ENCODE measurements at places on chromosomes 5 and 9.

DNA sequence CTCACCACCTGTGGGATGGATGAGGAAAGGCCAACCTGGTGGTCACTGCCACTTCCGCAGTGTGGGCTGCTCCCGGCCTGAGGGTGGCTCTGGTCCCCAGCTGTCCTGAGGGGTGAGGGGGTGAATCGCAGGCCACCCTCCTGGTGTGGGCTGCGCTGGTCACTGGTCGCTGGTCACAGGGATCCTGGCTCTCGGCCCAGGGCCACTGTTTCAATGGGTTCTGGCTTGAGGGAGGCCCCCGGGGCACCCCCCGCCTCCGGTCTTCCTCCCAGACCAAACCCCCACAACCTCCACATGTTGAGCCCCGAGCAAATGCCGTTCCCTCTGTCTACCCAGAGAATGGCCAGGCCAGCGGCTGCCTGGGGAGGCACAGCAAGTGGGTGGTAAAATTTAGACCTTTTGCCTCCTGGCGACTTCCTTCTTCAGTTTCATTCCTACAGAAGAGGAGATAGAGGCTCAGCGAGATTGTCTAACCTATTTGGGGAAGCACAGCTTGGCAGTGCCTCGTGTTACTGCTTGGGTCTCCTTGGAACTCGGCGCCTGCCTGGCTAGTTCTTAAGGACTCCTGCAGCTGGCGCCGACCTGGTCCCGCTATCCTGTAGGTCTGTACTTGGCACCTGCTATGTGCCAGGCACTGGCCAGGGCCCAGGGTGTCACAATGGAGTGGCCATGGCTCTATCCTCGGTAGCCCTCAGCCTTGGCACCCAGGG is 48.2 kb downstream of the RXRA start:
- DNase-seq, result no peak

GRCh38 chr5:145396888-145397287 is 438.3 kb downstream of the PRELID2 start:
- no peak for DNase-seq

GRCh38 chr5:98872674-98873073 is 56.1 kb downstream of the CHD1 start:
- no peak for DNase-seq

DNA sequence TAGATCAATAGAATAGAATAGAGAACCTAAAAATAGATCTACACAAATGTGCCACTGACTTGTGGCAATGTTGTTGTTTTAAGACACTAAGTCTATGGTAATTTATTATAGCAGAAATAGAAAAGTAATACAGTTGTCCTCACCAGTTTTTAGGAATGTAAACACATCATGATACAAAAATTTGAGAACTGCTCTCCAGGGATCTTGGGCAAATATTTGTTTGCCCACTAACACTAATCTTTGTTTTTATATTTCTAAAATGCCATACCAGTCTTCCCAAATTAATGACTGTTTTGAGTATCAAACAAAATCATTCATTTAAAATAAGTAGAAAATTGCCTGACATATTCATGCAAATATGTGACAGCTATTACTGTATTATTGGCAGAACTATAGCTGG is 297.6 kb downstream of the BRINP1 start:
- no peak for DNase-seq

DNA sequence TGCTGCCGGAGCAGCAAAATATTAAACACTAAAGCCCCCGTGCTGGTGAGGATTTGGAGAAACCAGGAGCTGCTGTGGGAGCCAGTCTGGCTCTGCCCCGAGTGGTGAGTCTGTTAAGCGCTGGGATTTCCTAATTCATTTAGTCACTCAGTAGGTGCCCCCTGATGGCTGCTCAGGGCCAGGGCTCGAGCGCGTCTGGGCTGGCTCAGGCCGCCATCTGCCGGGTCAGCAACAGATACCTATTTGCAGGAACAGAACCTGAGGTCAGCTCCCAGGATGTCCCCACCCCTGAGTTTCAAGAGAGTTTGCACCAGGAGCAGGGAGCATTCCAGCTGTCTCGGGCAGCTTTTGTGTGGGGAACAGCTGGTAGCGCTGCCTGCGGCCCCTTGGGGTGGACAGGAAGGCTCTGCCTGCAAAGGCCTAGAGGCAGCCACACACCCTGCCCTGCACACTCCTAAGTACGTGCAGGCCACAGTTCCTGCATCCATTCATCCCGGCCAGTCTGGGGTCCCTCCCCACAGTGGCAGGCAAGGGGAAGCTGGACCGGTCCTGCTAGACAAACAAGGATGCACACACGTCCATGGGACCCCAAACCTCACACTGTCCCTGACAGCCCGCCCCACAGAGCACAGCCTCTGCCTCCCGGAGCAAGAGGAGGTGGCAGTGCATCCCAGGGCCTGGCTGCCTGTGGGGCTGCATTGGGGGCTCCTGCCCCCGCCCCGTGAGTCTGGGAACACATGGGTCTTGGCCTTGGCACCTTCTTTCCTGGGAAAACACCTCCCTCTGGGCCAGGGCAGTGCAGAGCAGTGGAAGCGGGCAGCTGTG is 83.7 kb downstream of the ADAMTS2 start:
- DNase-seq, result no peak

DNA sequence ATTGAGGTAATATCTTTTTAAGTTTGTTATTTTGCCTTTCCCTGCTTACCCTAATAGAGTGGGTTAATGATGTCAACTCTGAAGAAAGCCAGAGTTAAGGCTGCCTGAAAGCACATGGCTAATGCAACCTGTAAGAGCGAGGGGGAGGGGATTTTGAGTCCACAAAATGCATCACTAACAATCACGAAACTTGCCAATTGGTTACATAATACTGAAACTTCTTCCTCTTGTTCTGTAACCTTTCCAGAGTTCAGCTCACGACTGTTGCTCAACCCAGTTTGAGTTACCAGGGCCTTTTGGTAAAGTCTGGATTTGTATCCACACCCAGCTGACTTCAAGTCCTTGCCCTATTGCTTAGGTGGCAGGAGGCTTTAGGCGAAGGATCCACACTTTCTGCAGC is 308.8 kb downstream of the EFNA5 start:
- DNase-seq, result no peak

GRCh38 chr9:128550226-128550625 is 2.2 kb upstream of the SPTAN1 start:
- no peak for DNase-seq

DNA sequence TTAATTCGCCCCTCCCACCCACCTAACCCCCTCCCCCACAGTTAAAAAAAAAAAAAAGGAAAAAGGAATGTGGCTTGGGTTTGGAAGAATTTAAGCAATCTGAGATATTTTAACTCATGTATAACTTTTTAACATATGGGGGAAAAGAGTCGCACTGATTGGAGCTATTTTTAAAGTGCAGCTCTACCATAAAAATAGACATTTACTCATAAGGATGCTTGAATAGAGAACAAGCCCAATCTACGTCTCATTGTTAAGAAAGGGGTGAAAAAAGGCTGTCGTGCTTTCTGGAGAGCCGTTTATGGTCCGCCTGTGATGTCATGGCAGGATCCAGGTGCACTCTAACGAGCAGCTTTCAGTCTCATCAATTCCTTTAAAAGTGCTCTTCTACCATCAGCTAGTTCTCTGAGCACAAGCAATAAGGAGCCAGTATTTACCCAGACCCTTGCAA is 142.4 kb downstream of the ELAVL2 start:
- DNase-seq, result no peak

- DNase-seq, result no peak
Observed at GRCh38 chr5:478982-479535, 36.1 kb downstream of the EXOC3 start.
